GM23338 (cell line): ENCODE measurements at places on chromosomes 5 and 9.

DNA sequence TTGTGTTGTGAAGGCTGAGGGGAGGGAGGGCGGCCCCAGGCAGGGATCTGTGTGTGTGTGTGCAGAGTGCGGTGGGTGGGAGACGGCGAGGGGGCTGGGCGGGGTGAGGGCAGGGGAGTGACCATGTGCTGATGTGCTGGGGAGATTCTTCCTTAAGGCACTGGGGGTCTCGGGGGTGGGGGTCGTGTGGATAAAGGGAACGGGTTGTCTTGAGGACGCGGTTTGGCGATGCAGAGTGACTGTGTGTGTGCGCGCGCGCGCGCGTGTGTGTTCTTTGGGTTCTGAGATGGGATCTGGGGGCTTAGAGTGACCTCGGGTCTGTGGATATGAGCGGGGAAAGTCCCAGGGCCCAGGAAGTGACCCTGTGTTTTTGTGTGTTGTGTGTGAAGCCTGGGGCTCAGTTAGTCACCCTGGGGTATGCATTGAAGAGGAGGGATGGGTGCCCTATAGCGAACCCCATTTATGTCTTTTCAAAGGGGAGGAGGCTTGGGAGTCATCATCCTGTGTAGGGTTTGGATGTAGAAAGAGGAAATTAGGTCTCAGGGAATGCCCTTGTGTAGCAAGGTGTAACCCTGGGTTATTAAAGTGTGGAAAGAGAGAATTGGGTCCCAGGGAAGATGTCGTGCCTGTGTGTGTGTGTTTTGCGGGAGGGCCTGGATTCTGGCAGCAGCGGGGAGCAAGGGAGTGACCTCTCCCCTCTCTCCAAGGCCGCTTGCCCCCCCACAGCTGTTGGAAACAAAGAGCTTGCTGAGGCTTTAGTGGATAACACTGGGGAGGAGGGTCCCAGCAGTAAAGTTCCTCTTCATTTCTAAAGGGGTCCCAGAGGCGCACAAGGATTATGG, 1.4 kb downstream of the TMEFF1 start:
- DNase-seq: peak; percentile 54

- DNase-seq: no peak
Observed at GRCh38 chr5:107542831-107543231, 127.9 kb downstream of the EFNA5 start.

- DNase-seq: peak; percentile 85
Observed at GRCh38 chr5:132829742-132830435, 558 bp downstream of the SHROOM1 start.

DNA sequence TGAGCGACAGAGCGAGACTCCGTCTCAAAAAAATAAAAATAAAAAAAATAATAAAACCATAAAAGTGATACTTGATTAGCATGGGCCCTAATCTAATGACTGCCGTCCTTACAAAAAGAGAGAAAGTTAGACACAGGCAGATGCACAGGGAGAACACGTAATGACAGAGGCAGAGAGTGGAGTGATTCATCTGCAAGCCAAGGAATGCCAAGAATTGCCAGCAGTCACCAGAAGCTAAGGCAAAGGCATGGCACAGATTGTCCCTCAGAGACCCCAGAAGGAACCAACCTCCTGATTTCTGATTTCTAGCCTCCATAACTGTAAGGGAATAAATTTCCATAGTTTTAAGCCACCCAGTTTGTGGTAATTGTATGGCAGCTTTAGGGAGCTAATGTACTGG, 79.6 kb upstream of the FREM1 start:
- no peak for DNase-seq

DNA sequence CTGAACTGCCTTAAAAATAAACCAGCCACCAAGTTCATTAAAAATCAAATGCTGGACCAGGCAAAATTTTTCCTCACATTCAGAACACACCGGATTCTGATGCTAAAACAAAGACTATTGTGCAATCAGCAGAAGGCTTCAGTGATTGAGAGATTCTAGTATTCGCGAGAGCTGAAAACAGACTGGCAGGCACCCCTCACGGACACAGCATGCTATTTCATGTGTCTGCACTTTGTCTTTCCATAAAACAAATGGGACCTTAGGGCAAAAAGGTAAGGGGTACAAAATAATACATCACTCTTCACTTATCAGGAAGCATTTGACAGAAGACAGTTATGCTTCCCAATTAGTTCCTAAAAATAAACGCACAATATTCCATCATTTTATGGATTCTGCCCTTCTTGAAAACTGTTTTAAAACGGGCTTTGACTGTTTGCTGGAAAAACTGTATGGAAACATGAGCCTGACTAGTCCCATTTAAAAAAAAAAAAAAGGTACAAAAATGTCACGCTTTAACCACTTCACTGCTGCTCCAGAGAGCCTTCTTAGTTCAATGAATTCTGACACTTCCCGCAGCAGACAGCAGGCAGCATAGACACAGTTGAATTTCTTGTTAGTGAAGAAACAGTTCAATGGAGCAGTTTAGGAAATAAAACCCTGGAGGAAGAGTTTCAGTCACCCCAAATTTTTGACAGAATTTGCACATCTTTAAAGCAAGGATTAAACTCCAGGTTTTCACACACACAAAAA, 99.2 kb downstream of the MED27 start:
- DNase-seq: no peak

GRCh38 chr9:19201899-19202891, 28.3 kb upstream of the DENND4C start:
- DNase-seq: peak; percentile 31

DNA sequence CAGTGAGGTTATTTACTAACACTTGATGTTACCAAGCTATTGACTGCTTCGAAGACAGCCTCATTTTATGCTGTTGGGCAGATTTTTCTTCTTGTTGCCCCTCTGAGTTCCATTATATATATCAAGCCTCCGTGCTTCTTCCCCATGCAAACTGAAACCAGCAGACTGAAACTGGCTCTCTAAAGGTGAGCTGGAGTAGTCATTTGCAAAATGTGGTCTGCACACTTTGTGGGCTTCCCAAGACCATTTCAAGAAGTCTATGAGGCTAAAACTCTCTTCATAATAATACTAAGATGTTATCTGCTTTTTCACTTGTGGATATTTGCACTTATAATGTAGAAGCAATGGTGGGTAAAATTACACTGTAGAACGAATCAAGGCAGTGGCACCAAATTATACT, 13.9 kb downstream of the SLC36A1 start:
- no peak for DNase-seq

DNA sequence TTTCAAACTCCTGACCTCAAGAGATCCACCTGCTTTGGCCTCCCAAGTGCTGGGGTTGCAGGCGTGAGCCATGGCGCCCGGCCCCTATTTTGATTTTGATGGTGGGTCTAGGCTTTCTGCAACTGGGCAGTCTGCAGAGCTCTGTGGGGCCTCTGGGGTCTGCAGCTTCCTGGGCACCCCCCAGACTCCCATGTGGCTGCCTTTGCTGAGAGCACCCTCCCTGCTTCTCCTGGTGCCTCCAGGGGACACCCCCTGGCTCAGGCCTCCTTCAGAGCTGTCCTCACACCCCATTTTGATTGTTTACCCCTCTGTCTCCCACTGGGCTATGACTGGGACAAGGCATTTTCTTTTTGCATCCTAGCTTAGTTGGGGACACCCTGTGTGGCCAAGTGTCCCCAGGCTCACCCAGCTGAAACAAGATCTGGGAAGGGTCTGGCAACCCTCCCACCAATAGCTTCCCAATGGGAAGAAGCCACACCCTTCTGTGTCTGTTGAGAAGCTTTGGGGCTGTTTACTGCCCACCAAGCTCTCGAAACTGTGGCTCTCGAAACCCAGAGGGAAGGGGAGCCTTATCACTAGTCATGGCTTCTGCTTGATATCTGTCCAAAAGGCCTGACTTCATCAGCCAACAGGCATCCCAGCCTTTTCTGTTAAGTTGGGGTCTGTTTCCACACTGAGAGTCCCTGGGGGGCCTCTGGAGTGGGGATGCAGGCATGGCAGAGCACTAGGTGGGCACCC, 204.4 kb upstream of the IER5L start:
- no peak for DNase-seq
